ENCODE measurements at places on chromosomes 1 and 21. TPM values are rescaled to one million over a fixed set of nuclear protein-coding genes. Genes with fewer than 3 reads are reported as not detected.

SMPDL3B gene
- 0.09 TPM for total RNA-seq

DNA sequence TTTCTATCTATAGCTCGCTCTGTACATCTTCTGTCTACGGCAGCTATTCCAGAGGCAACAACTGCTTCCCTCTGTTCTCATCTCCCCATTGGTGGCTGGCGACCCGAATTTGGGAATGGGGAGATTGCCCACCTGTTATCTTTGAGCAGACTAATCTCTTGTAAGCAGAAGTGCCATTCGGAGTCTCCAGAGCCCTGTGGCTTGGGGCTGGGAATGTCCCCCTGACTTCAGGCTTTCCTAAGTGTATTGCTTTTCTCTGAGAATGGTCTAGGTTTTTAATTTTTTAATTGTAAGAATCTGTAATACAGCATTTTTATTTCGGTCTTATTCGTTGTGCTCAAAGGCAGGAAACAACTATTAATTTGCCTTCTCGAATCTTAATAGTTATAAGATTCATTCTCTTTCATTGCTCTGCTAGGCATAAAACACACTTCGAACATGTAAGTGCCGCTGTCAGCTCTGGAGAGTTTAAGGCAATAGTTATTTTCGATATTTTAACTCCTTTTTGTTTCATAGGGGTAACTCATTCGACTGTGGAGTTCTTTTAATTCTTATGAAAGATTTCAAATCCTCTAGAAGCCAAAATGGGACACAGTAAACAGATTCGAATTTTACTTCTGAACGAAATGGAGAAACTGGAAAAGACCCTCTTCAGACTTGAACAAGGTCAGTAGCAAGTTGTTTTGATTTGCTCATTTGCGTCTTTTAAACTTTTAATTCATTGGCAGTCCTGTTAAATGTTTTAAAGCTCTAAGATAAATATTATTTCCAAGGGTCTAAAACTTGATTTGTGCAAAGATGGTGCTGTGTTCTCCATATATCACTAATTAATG is 514 bp downstream of the AGL start:
- peak; percentile 28 for DNase-seq

GRCh38 chr1:32234792-32235191 is 12.2 kb upstream of the FAM167B start:
- no peak for DNase-seq

DNA sequence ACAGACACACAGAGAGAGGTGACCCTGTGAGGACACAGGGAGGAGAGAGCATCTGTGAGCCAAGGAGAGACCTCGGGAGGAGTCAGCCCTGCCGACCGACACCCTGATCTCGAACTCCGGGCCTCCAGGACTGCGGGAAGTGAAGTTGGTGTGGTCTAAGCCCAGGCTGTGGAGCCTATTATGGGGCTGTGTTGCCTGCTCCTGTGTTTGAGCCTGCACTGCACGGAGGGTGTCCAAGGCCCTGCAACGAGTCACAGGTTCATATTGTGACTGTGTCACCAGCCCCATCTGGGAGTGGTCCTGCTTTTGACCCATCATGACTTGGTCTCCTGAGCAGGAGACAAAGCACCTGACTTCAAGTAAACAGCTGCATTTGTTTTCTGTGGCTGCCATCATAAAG is 186.0 kb upstream of the AJAP1 start:
- no peak for DNase-seq

PIP5K1A gene
- 56.4 TPM for total RNA-seq

CCDC18 gene
- 16.0 TPM for total RNA-seq

- peak; percentile 52 for DNase-seq
These were observed 14.9 kb upstream of the HMGCS2 start for GRCh38 chr1:119783354-119784185.

TNFRSF8 gene
- total RNA-seq, result 0.09 TPM

DNA sequence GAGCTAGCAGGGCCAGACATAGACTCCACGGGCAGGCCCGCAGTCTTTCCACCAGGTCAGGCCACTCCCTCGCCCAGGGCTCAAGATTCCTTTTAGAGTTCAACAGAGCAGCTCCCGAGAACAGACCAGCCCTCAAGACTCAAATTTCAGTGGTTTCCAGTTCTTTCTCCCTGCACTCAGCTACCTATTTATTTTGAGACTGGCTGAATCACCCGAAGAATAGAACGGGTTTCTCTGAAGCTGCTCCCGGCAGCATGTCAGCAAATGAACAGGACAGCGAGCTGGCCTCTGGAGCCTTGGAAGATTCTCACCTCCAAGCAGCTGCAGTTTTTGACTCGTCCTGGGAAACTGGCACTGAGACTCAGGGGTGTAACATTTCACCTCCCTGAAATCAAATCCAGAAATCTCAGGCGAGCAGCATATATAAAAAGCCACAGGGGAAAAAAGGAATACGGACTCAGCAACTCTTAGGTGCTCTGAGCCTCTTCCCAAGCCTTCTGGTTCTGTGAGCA is 177.9 kb downstream of the CLIC6 start:
- peak; percentile 49 for DNase-seq

CLDN19 gene
- total RNA-seq, result not detected

BACE2 gene
- total RNA-seq, result 127 TPM

OR2T2 gene
- not detected for total RNA-seq

GRCh38 chr1:109338091-109338490 is 31.3 kb upstream of the MYBPHL start:
- no peak for DNase-seq

TRPM2 gene
- 0.08 TPM for total RNA-seq

GJA8 gene
- not detected for total RNA-seq

LDLRAD2 gene
- 0.09 TPM for total RNA-seq

DNA sequence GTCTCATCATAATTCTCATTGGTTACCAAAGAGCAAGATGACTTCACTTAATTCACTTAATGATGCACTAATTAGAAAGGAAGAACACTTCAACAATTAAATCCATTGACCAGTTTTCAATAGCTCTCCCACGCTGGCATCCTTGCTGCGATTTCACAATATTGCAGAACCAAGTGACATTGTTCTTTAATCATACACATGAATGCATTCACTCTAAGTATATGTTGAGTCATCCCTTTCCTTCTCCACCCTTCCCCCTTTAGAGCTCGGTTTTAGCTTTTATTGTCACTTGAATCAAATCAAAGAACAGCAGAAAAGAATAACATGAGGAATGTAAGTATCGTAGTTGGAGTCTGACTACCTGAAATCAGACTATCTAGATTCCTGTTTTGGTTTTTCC is 233.6 kb upstream of the FMN2 start:
- no peak for DNase-seq

DNA sequence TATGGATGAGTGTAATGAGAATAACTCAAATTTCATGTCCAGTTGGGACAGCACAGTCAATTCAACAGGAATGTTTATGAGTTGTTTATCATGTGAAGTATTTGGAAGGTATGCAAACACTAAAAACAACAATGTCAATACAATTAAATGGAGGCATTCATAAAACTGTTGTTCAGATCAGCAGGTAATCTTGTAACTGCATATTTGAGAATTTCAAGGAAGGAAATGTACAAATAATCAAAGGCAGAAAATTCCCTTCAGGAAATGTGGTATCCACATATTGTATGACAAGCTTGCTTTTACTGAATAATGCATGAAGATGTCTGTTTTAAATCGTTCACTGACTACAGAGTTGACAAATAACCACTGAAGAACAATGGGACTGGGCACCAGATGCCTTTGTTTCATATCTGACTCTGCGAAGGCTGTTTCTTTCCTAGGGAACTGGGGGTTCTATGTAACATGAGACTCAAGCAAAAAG is 198.3 kb downstream of the LTN1 start:
- peak; percentile 44 for DNase-seq

LMNA gene
- total RNA-seq, result 1,039 TPM

DNA sequence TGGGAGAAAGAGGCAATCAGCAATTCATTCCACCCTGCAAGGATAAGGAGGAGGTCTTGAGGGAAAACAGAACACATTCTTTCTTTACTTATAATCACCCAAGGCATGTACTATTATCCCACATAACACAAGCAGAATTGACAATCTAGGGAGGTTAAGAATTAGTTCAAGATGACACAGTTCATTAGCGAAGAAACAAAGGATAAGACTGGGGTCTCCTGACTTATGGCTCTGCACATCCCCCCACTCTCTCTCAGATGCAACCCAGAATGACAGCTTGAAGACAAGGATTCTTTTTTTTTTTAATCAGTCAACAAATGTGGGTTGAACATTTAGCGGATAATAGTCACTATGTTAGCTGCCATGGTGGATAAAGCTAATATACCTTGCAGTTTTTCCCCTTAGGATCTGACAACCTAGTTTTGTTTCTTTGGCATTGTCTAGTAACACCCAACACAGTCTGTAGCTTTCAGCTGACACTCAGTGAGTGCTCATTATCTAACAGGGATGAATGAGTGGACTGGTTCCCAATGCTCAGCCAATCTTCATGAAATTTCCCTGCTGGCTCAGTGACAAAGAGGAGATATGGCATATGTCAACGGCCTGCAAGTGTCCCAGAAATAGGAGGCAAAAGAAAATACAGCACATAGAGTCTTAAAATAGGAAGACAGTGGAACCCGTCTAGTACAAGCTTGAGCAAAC is 35.1 kb downstream of the RXRG start:
- no peak for DNase-seq

DNA sequence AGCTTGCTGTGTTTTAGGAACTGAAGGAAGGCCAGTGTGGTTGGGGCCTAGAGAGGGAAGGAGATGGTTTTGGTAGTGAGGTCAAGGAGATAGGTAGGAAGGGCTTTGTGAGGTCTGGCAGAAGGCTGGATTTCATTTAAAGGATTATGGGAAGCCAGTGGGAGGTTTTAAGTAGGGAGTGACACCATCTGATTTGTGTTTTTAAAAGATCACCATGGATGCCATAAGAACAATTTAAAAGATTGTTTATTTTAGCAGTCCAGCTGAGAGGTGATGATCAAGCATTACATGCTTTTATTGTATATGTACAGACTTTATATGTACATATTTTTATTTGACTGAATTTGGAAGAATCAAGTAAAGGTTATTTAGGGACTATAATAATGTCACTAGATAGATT is 26.4 kb downstream of the RGL1 start:
- no peak for DNase-seq

DNA sequence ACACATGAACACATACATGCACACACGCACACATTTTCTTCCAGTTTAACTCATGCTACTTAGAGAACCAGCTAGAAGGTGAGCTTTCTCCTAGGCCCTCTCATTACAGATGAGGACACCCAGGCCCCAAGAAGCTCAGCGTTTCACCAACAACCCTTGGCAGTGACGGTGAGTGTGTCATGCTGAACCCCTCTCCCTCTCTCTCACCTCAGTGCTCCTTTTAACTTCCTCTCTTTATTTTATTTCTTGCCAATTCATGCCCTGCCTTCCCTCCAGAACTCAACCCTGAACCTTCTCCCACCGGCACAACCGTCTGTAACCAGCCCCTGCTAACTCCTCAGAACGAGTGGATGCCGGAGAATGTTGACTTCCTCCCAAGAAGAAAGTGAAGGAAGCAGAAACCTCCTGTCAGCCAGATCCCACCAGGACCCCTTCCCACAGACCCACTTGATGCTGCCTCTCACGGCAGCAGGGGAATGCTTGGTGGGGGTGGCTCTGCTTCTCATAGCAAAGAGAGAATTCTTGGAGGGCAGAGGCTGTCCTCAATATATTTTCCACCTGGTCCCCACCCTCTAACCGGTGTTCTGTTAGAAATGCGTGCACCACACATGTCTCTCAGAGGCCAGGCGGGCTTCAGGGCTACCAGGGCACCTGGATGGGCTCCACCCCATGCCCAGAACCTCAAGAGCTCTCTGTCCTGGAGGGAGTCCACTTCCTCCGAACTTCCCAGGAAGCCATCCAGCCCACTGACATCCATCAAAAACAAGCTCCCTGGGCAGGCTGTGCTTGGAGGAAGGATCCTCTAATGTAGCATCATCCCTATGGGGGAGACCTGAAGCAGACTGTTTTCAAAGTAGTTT is 134.0 kb downstream of the TOMM20 start:
- no peak for DNase-seq

DNA sequence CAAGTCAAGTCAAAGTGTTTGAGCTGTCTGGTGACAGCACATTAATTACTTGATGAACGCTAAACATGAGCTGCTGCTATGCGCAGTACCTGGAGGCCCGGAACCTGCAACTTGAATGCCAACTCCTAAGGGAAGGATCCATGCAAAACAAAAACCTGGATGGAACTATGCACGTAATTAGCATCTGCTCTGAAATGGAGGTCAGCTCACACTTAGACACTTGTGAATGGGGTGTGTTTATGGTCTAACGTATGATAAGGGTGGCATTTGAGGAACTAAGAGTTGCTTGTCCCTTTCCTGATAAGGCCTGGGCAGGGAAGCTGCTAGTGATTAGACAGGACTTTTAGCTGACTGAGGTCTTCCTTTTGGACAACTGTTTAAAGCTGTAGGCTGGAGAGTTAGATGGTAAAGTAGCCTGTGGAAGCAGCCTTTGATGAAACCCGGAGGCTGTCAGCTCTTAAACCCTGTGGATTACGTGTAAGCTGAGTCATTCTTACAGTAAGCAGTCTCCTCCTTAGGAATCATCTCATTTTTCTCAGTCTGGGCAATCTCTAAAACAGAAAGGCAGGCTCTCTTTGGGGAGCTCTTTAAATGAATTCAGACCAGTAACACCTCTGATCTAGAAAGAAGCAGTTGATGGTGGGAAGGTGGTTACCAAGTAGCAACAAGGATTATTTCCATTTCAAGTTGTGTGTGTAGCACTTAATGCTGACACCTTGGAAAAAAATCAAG is 6.8 kb downstream of the TENT5C start:
- DNase-seq, result peak; percentile 80

RGSL1 gene
- not detected for total RNA-seq

RAB3B gene
- total RNA-seq, result 63.4 TPM

HHIPL2 gene
- 0.18 TPM for total RNA-seq

- DNase-seq, result no peak
These were observed 1.3 kb upstream of the MTARC1 start for GRCh38 chr1:220785166-220786056.

GRCh38 chr1:30761381-30762151 is 4.0 kb upstream of the LAPTM5 start:
- DNase-seq, result peak; percentile 19

DNM3 gene
- total RNA-seq, result 2.0 TPM

DNA sequence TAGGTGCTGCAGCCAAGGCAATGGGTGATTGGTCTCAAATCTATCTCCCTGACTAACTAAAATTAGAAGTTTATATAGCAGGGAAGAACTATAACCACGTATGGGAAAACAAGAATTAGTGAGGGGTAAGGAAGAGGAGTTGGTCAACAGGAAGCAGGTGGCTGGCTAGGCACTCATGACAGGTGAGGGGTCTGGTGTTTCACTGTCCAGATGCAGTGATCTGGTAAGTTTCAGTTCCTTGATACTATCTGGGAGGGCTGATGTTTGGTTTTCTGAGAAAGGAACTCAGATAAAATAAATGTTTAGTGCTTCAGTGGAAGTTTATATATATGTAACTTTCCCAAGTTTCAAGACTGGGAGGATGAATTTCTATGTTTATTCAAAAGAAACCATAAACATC is 11.6 kb upstream of the POU2F1 start:
- DNase-seq, result no peak

GRCh38 chr21:46207920-46208591 is 20.5 kb downstream of the LSS start:
- DNase-seq, result no peak

OR14K1 gene
- total RNA-seq, result not detected

- no peak for DNase-seq
These were observed 4.7 kb upstream of the SLC19A1 start for GRCh38 chr21:45546636-45547544.

KCNT2 gene
- total RNA-seq, result 8.0 TPM

CRNN gene
- not detected for total RNA-seq

- no peak for DNase-seq
These were observed 177.3 kb downstream of the TGFBR3 start for GRCh38 chr1:91708691-91709090.

Measured in fibroblast of the aortic adventitia (primary cell).